ENCODE measurements at places on chromosomes 11 and 22. TPM values are rescaled to one million over a fixed set of nuclear protein-coding genes. Genes with fewer than 3 reads are reported as not detected.

- DNase-seq, result no peak
Observed at GRCh38 chr22:23168391-23169042, 11.8 kb upstream of the BCR start.

- peak; percentile 67 for DNase-seq
Observed at GRCh38 chr11:75532200-75533048, 6.7 kb upstream of the GDPD5 start.

DNA sequence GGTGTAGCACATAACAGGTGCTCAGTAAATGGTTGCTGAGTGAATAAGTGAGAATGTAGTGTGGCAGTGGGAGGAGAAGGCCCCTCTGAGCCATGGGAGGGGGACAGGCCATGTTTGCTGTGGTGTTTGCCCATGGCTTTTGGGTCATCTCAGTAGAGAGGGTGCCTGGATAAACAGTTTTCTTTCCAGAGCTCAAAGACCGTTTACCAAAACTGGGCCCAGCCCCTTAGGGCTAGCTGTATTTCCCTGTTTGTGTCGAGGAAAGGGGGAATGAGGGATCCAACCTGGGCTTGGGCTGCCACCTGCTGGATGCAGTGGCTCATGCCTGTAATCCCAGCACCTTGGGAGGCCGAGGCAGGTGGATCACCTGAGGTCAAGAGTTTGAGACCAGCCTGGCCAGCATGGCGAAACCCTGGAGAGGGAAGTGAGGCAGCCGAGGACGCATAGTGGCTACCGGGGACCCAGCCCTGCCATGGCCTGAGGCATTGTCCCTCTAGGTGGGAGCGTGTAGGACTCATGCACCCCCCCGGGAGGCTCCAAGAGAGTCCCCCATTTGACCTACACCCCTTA, 8.7 kb upstream of the LTO1 start:
- no peak for DNase-seq

Gene KCNJ1
- total RNA-seq, result 0.25 TPM

Gene USH1C
- total RNA-seq, result not detected

Gene HBE1
- total RNA-seq, result not detected

DNA sequence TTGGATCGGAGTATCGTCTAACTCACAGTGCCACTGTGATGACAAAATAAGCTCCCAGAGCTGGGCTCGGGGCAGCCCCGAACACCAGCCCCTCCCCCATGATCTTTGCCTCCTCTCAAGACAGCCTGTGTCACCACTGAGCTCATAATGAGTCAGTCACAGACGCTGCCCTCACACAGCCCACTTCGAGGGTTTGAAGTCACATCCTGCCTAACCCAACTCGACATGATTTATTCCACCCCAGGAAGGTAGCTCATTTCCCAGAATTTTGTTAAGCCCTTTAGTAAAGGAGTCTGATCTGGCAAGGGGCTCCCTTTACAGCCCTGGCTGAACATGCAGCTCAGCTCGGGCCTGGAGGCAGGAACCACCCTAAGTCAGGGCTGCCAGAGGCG, 22.8 kb downstream of the MYH9 start:
- peak; percentile 95 for DNase-seq

GRCh38 chr11:76120513-76121101, 85.7 kb downstream of the WNT11 start:
- peak; percentile 64 for DNase-seq

Gene ESAM
- 1.5 TPM for total RNA-seq

GRCh38 chr11:95556342-95557163, 233.0 kb downstream of the FAM76B start:
- DNase-seq, result peak; percentile 82
